Thoracic aorta endothelial cell (primary cell): ENCODE measurements at places on chromosomes 7 and 10. TPM values are rescaled to one million over a fixed set of nuclear protein-coding genes. Genes with fewer than 3 reads are reported as not detected.

Gene SFTPA1
- total RNA-seq: not detected in 2 replicates

Gene SFRP5
- total RNA-seq: not detected in 2 replicates

Gene MRPS16
- 75.1 and 95.6 TPM in 2 replicates for total RNA-seq

Gene CUL2
- total RNA-seq: 75.2 and 77.3 TPM in 2 replicates

Gene HOXA13
- not detected in 2 replicates for total RNA-seq

Gene CYP3A4
- total RNA-seq: not detected in 2 replicates

Gene SSBP1
- 192 and 202 TPM in 2 replicates for total RNA-seq

Gene UFSP1
- total RNA-seq: 1.3 and 3.1 TPM in 2 replicates

Gene WNT2
- not detected in 2 replicates for total RNA-seq

Gene OGDH
- 58.6 and 72.6 TPM in 2 replicates for total RNA-seq

Gene DNAH11
- total RNA-seq: 1.5 and 4.2 TPM in 2 replicates

Gene HHEX
- 78.8 and 89.9 TPM in 2 replicates for total RNA-seq

Gene NUP42
- total RNA-seq: 36.6 and 51.3 TPM in 2 replicates
